Peyer's patch (tissue), 4 donors: ENCODE measurements at places on chromosomes 4 and X. TPM values are rescaled to one million over a fixed set of nuclear protein-coding genes. Genes with fewer than 3 reads are reported as not detected.

Gene KLB
- total RNA-seq: 1.8 TPM

Gene ETDA
- total RNA-seq: not detected

Gene MAB21L2
- total RNA-seq: 20.2 TPM

Gene ZRSR2
- total RNA-seq: 7.1 TPM

Gene MAP7D2
- total RNA-seq: 4.1 TPM

Gene PRAF2
- 2.8 TPM for total RNA-seq

Gene GRPR
- total RNA-seq: not detected

Gene ATP2B3
- total RNA-seq: not detected

Gene SMIM10
- not detected for total RNA-seq

Gene EGFL6
- not detected for total RNA-seq

Gene SPANXA2
- not detected for total RNA-seq

Gene HS3ST1
- 1.3 TPM for total RNA-seq

Gene GYPE
- total RNA-seq: not detected

Gene ADGRL3
- total RNA-seq: 9.3 TPM

Gene RBM10
- total RNA-seq: 47.0 TPM

Gene OSTC
- total RNA-seq: 32.2 TPM

Gene MOSPD2
- total RNA-seq: 24.2 TPM

Gene UCHL1
- total RNA-seq: 7.0 TPM

Gene DRP2
- total RNA-seq: not detected

Gene DCLK2
- 3.9 TPM for total RNA-seq

Gene GYPA
- not detected for total RNA-seq

Gene PABPC5
- not detected for total RNA-seq

Gene DKK2
- total RNA-seq: not detected

Gene TLR2
- 12.1 TPM for total RNA-seq

Gene P2RY8
- 1.7 TPM for total RNA-seq

Gene POU4F2
- not detected for total RNA-seq

Gene CCDC158
- not detected for total RNA-seq

Gene MBNL3
- 19.8 TPM for total RNA-seq

Gene SASH3
- total RNA-seq: 6.2 TPM

Gene C4orf36
- total RNA-seq: 6.6 TPM

Gene APLN
- total RNA-seq: 0.27 TPM

Gene TLL1
- 7.4 TPM for total RNA-seq
